Ammon's horn (tissue), 1 donor: ENCODE measurements at places on chromosomes 1 and 21.

GRCh38 chr1:15399710-15400109, 10.0 kb upstream of the EFHD2 start:
- no peak for DNase-seq

DNA sequence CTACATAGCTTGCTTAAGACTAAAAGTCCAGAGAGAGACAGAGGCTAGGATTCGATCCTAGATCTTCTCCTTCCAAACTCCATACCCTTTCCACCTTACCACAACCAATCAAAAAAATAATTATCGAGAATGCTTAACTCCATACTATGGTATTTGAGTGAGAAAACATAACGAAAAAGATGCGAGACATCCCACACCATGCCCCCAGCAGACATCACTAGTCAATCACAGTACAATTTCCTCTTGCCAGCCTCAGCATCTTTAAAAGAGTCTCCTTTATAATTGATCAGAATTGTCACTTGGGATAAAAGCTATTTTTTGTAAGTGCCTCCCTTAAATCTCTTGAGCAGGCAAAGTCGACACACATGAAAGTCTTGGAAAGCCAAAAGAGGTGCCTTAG, 875 bp downstream of the NCF2 start:
- no peak for DNase-seq

GRCh38 chr1:99681583-99681982, 35.7 kb downstream of the PALMD start:
- DNase-seq, result no peak

- no peak for DNase-seq
These were observed 111.7 kb downstream of the KCNN3 start for GRCh38 chr1:154758346-154758745.

DNA sequence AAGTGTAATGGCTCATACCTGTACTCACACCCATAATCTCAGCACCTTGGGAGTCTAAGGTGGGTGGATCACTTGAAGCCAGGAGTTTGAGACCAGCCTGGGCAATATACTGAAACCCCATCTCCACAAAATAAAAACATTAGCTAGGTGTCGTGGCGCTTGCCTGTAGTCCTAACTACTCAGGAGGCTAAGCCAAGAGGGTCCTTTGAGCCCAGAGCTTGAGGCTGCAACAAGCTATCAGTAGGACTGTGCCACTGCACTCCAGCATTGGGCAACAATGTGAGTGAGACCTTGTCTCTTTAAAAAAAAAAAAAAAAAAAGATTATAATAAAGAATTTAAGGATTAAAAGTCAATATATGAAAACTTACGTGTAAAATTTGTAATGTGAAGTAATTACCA, 11.7 kb downstream of the BPNT1 start:
- DNase-seq, result no peak

- no peak for DNase-seq
These were observed 169.8 kb downstream of the DAB1 start for GRCh38 chr1:57254022-57254421.

DNA sequence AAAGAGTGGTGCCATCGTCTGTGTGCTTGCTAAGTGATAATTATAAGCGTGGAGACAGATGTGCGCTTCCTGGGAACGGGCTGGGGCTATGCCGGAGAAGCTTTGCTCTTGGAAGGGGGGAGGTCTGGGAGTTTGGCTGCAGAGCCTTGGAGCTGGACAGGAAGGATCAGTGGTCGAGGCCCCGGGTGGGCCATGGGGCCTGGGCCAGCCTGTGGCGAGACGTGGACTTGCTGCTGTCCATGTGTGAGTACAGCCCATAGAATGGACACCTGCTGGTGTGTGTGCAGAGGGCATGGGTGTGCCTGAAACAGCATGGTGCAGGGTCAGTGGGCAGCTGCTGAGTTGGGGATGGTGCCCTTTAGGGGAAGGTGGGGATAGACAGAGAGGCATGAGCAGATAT, 121.3 kb downstream of the PCBP3 start:
- no peak for DNase-seq

DNA sequence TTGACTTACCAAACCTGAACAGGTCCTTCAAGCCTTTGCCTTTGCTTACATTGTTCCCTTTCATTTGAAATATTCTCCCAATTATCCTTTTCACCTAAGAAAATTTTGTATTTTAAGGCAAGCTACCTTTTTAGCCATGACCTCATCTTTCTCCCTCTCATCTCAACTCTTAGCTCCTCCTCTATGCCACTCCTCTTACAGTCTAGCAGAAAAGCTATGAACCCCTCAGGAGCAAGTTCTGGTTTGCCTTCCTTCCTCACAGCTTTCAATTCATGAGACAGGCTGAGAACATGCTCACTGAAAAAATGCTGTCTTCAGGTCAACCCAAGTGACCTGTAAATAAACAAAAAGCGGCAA, 8.3 kb upstream of the MUTYH start:
- no peak for DNase-seq

GRCh38 chr1:89692601-89693521, 59.9 kb downstream of the LRRC8C start:
- DNase-seq, result peak; percentile 24

DNA sequence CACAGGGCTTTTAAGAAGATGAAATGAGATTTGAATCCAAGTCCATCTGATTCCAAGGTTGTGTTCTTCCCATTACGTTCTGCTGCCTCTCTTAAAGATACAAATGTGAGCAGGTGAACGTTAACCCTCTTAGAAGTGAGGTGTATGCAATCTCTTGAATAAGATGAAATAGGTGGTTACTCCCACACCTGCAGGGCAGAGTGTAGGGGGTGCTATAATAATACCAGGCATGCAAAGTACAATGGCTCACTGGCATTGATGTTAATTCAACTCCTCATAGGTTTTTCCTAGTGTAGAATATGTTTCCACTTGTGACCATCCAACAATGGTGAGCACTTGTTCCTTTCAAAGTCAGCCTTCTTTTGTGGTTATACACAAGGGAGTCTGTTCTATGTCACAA, 163.0 kb downstream of the ASTN1 start:
- DNase-seq, result no peak

DNA sequence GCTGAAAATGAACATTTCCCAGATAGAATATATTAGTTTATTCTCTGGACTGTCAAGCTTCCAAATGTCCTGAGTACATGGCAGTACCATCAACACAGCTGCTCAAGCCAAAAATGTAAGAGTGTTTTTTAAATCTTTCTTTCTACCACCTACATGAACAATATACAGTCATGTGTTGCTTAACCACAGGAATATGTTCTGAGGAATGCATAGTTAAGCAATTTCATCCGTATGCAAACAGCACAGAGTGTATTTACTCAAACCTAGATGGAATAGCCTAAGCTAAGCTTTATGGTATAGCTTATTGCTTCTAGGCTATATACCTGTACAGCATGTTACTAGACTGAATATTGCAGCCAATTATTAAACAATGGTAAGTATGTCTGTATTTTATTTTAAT, 561.9 kb upstream of the ADGRL4 start:
- DNase-seq, result no peak

- no peak for DNase-seq
These were observed 7.0 kb upstream of the P3R3URF start for GRCh38 chr1:46183079-46183847.

DNA sequence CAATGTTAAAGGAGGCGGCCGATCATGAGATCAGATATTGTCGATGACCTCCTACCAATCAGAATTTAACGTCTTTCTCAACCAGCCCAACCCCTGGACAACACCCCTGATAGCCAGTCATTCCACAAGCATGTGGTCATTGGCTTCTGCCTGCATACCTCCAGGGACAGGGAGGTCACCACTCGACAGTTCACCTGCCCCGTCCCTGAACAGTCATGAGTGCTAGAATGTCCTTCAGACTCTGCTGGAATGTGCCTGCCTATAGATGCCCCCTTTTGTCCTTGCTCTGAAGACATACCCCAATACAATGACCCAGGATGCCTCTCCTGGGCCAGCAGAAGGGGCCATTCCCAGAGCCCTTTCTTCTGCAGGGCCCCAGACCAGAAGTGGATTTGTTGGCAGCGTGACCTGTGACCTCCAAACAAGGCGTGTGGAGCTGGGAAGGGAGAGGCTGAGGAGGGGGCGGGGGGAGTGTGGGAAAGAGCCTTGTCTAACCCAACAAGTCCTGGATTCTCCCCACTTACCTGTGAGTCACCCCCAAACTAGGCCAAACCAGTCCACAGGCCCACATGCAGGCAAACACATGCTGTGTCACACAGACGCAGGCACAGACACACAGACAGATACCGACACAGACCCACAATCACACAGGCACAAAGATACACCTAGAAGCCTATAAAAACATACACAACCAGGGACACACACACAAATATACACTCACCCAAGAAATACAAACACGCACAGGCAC, 2.2 kb downstream of the CRYBG2 start:
- DNase-seq, result no peak

DNA sequence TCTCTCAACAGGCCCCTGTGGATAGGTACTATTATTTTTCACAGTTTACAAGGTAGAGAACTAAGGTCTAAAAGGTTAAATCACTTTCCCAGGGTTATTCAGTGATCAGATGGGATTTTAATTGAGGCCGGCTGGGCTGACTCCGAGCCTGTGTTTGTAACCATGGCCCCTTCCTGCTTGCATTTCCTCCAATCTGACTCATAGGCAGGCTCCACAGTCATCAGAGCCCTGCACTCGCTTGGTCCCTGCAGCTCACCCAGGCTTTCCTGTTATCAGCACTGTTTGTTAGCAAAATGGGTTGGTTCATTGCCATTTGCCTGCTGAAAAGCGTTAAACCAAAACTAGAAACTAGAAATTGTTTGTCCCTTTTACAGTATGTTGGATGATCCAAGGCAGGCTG, 41.4 kb upstream of the LMX1A start:
- no peak for DNase-seq

DNA sequence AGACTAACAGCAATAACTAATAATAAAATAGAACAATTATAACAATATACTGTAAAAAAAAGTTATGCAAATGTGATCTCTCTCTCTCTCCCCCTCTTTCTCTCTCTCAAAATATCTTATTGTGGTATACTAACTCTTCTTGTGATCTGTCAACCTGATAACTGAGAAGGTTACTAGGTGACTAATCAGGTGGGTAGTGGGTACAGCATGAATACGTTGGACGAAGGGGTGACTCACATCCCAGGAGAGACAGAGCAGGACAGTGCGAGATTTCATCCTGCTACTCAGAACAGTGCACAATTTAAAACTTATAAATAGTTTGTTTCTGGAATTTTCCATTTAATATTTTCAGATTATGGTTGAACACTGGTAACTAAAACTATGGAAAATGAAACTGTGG, 257.5 kb downstream of the LRRC40 start:
- no peak for DNase-seq

DNA sequence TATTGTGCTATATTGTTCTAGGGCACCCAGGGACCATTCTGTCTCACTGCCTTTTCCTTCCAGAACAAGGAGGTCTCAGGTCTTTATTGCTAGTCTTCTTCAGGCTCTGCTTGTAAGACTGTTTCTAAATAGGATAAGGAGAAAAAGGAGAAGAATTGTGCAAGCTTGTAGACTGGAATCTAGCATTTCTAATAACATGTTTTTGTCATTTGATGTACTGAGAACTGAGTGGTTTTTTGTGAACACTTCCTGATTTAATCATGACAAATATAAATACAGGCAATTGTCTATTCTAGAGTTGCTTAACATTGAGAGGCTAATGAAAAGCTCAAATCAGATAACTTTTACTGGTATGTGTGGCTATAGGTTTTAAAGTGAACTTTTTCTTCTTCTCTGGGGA, 77.6 kb downstream of the CLIC4 start:
- DNase-seq, result no peak

DNA sequence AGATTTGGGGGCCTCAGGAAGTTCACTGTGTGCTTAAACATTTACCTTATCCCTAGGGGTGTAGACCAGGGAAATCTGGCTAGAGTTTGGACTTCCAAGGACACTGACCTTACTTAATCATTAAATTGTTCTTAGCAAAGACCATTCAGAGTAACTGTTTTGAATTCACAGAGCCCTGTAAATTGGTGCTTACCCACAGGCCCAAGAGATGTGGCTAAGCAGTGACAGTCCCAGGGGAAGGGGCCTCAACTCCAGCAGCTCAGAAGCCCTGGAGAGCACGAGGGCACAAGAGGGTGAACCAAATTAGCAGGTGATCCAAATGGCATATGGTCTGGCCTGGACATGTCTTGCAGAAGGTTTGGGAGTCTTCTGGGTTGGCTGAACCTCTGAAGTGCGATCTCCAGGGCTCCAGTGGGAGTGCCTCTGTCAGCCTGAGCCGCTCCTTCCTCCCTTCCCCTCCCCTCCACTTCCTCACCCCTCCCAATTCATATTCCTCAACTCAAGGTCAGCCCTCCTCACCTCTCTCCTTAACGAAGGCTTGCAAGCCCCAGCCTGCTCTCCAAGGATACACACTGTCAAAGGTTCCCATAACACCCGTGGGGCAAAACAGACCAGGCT, 4.3 kb downstream of the PAQR7 start:
- DNase-seq, result no peak

DNA sequence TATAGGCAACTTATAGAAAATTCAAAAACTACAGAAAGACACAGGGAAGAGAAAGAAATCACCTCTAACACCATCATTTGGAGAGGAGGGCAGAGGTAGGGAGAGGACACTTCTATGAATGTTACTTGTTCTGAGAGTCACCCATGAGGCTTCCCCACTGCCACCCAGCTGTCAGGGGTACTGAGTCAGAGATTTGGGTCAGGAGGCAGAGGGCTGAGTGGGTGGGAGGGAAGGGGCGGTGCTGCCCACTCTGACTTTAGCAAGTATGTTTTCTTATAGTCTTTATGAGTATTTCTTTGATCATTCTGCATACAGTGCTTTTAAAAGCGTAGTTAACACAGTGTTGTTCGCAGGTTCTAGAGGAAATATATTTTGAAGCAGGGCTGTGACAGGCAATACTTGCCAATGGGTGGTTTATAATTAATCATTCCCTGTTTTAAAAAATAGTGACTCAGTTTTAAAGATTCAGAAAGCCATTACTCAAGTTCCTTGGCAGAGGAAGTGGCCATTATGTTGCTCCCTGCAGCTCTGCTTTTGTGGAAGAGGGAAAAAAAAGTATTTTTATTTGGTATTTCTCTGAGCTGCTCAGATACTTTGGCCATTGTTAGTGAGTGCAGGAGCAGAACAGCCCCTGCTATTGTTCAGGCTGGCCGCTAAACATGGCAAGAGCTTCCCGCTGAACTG, 18.3 kb downstream of the IL6R start:
- peak; percentile 78 for DNase-seq

- no peak for DNase-seq
These were observed 351.6 kb upstream of the B3GALT2 start for GRCh38 chr1:193538003-193538354.

GRCh38 chr1:85983316-85983715, 173.3 kb downstream of the COL24A1 start:
- DNase-seq, result no peak

- no peak for DNase-seq
These were observed 4.4 kb downstream of the ECHDC2 start for GRCh38 chr1:52917156-52917555.

GRCh38 chr1:156992215-156992614, 53.3 kb downstream of the ARHGEF11 start:
- DNase-seq, result no peak

- no peak for DNase-seq
These were observed 20.5 kb downstream of the FCRL4 start for GRCh38 chr1:157577420-157577819.
